ENCODE measurements at places on chromosomes 13 and 19.

- no peak for DNase-seq
- H3K4me1 ChIP-seq = no peaks in the 10 kb centered on the region
- H3K27me3 ChIP-seq = no peaks in the 10 kb centered on the region
- no peak overlapping the region for H3K4me3 ChIP-seq
Measured at GRCh38 chr19:14871619-14872230, 14.2 kb downstream of the OR7A17 start.

- no peak overlapping the region for H3K4me3 ChIP-seq
- no peak for DNase-seq
- no peaks in the 10 kb centered on the region for H3K36me3 ChIP-seq
- no peaks in the 10 kb centered on the region for H3K27me3 ChIP-seq
- no peak overlapping the region for H3K27ac ChIP-seq
Measured at GRCh38 chr13:26910754-26911465, 150.3 kb upstream of the GPR12 start.

DNA sequence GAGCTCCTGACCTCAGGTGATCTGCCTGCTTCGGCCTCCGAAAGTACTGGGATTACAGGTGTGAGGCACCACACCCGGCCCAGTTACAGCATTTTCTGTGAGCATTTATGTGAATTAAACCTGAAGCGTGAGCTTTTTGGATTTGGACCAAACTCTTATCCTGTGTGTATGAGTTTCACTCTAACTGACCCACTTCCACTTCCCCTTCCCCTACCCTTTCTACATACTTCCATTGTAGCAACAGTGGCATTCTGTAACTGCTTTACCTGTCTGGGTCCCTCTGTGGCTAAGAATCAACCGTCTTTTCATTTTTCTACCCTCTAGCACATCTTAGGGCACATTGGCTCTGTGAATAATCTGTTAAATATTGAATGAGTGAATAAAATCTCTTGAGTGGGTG, 16.2 kb downstream of the FRY start:
- no peaks in the 10 kb centered on the region for H3K27me3 ChIP-seq
- peak overlapping the region; percentile 10 for H3K27ac ChIP-seq
- peaks cover 3% of the 10 kb centered on the region for H3K4me1 ChIP-seq
- DNase-seq = no peak

- peaks cover 46% of the 10 kb centered on the region for H3K4me1 ChIP-seq
- H3K27me3 ChIP-seq = no peaks in the 10 kb centered on the region
- peaks cover 29% of the 10 kb centered on the region for H3K36me3 ChIP-seq
- H3K27ac ChIP-seq = peak overlapping the region; percentile 91
Measured at GRCh38 chr19:1102407-1103131, 1.2 kb upstream of the GPX4 start.

- H3K4me3 ChIP-seq = no peak overlapping the region
- no peaks in the 10 kb centered on the region for H3K27me3 ChIP-seq
- H3K36me3 ChIP-seq = no peaks in the 10 kb centered on the region
- no peaks in the 10 kb centered on the region for H3K4me1 ChIP-seq
Measured at GRCh38 chr13:89970353-89970709, 1377.2 kb upstream of the MIR17HG start.

All from spinal cord (tissue), 10 donors.